Fibroblast of gingiva (primary cell): ENCODE measurements at places on chromosomes 3 and 15.

GRCh38 chr3:155047672-155048071, 32.4 kb upstream of the MME start:
- DNase-seq = no peak

DNA sequence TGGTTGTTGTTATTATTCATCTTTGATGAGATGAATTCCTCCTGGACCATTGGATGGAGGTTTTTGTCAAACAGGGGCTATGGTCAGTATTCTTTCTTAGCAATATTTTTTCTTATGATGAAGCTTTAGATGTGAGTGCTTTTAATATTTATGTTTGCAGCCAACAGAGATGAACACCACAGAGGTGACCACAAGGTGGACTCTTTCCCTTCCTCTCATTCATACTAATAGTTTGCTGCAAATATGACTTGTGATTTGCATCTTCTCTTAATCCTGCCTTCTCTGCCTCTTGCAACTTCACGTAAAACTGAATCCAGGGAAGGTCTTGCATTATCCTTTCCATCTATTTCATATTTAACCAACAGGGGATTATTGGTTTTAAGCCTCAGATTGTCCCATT, 473.1 kb upstream of the UBE2E2 start:
- no peak for DNase-seq

- DNase-seq = no peak
These were observed 202.2 kb downstream of the PDZRN3 start for GRCh38 chr3:73422571-73422970.

DNA sequence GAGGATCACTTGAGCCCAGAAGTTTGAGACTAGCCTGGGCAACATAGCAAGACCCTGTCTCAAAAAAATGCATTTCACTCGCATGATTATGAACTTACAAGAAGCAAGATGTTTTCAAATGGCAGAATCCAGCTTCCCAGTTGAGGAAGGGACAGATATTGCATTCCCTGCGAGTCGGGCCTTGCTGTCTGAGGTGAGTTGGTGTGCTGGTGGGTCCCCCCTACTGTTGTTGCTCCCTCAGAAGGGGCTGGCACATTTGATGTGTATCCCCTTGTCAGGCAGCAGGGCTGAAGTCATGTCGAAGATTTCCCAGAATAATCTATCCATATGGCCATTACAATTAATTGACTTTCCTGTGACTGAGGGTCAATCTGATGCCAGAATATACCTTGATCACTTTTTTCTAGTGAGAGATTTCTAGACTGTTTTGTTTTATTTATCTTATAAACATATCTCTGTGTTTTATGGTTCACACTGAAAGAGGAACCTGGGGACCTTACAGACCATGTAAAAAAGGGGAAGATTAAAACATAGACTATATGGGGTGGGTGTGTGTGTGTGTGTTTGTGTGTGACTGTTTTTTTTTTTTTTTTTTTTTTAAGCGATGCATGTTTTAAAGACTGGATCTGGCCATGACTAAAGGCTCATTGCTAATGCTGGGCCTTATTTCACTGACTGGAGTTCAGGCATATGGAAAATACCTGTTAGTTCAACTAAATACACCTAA, 112.1 kb upstream of the MRPS22 start:
- DNase-seq = no peak

- peak; percentile 100 for DNase-seq
These were observed 288.6 kb downstream of the UACA start for GRCh38 chr15:70474471-70475406.

DNA sequence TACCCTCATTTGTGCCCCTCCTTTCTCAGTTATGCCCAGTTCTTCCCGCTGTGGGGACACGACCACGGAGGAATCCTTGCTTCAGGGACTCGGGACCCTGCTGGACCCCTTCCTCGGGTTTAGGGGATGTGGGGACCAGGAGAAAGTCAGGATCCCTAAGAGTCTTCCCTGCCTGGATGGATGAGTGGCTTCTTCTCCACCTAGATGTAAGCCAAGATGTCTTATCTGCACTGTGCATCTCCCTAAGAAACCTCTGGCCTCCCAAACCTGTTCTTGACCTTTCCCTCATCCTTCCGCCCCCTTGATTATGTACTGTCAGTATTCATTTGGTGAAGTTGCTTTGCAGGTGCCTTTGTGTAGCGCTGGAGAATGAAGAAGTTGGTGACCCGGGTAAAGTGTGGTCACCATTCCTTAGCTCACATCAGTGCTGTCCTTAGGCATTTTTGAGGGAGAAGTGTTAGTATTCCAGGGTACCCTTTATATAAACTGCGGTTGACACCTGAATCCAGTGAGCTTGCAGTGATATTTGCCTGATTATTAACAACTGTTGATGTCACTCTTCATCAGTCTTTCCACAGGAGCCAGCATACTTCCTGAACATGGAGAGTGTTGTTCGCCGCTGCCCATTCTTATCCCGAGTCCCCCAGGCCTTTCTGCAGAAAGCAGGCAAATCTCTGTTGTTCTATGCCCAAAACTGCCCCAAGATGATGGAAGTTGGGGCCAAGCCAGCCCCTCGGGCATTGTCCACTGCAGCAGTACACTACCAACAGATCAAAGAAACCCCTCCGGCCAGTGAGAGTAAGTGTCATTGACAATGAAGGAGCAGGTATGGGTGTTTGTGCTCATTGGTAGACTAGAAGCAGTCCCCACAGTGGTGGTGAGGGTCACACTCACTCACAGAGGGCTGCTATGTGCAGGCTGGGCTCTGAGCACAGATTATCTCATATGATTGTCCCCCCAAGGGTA, 966 bp downstream of the ALAS1 start:
- DNase-seq = no peak

DNA sequence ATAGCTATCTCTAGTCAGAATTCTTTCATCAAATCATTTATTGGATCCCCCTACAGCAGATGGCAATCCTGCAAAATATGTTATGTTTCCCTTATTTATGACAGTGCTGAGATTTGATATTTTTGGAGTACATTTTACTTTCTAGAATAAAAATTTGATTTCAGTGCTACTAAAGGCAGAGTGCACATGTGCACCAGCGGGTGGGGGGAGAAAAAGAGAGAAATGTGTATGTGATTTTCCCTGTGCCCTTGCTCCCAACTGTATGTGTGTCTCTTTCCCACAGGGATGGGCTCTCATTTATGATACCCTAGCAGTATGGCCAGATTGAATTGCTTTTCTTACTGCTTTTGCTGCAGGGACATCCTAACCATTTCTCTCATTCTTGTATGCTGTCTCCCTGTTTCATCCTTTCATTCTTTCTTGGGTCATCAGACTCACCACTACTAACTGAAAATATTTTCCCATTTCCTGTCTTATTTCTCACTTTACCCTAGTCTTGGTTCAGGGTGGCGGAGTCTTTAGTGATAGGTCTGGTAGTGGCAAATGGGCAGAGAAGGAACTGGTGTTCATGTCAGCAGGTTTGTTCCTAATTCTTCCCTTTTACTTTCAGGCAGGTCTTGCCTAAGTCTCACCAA, 140.7 kb downstream of the TCF12 start:
- no peak for DNase-seq

- no peak for DNase-seq
These were observed 1.3 kb upstream of the STAG1 start for GRCh38 chr3:136753326-136753939.
